ENCODE measurements at places on chromosomes 3 and 15. TPM values are rescaled to one million over a fixed set of nuclear protein-coding genes. Genes with fewer than 3 reads are reported as not detected.

DNA sequence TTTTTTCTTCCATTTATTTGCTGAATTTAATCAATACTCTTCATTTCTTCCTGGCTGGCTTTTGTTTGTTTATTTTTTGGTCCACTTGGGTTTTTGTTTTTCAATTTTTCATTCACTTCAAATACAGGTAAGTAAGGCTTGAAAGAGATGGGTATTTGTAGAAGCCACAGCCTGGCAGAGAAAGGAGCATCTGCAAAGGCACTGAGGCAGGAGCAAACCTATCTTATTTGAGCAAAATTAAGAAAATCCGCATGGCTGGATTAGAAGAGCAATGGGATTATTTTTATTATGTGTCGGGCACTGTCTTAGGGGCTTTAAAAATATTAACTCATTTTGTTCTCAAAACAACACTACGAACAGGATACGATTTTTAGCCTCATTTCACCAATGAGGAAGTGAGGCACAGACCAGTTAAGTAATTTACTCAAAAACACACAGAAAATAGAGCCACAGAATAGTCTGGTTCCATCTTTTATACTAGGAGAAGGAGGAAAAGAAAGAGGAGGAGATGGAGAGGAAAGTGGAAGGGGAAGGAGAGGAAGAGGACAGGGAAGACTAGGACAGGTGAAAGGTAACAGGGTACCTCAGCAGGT is 35.1 kb upstream of the CCDC80 start:
- DNase-seq: no peak

DNA sequence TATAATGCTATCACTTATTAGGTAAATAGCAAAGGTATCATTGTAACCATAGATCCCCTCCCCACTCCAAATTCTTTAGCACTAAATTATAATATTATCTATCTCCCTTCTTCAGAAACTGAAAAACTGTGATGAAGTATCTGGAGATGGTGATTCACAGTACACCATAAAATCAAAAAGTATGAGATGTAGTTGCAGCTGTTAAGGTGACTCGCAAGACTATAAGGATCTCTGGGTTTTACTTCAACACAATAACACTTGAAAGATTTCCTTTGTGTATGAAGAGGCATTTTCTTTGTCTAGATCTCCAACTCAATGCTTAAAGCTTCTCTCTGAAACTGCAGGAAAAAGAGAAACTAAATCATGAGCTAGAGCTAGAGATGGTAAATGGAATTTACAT is 46.9 kb downstream of the IFT57 start:
- DNase-seq: no peak

DNA sequence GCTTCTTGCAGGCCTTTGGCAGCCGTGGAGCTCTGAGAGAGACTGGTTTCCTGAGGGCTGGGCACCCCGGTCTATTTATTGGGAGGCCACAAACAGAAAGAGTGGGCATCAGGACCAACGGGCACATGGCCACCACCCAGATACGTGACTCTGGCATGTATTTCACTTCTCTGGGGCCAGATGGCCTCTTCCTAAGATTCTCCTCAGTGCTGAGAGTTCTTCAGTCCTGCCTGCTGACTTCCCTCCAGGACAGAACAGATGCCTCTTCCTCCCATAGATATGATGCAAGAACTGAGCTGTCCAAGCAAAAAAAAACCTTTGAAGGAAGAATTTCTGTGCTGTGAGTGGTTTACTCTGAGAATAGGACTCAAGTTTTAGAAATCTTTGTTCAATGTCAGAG is 107.7 kb downstream of the IGF2BP2 start:
- no peak for DNase-seq

DNA sequence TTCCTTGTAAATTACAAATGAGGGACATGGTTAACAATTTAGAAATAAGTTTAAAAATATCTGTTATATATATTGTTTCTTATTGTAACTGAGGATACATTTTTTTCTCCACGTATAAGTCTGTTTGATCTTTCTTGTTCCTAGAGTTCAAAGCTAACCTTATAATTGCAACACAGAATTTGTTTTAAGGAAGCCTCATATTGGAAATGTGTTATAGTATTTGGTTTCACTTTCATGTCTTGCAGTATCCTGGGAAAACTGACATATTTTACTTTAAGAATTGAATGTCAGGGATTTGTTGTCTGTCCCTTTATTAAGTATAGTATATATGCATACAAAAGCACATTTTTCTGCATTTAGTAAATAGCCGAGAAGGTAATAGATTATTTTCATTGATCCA is 23.5 kb upstream of the NIT2 start:
- no peak for DNase-seq

TMEM89 gene
- total RNA-seq: not detected

GOLGA8T gene
- total RNA-seq: 1.5 TPM

TRAT1 gene
- total RNA-seq: 0.98 TPM

All from vagina (tissue), 2 donors.